Upper lobe of right lung (tissue), 1 donor: ENCODE measurements at places on chromosomes 3 and 15. TPM values are rescaled to one million over a fixed set of nuclear protein-coding genes. Genes with fewer than 3 reads are reported as not detected.

DNA sequence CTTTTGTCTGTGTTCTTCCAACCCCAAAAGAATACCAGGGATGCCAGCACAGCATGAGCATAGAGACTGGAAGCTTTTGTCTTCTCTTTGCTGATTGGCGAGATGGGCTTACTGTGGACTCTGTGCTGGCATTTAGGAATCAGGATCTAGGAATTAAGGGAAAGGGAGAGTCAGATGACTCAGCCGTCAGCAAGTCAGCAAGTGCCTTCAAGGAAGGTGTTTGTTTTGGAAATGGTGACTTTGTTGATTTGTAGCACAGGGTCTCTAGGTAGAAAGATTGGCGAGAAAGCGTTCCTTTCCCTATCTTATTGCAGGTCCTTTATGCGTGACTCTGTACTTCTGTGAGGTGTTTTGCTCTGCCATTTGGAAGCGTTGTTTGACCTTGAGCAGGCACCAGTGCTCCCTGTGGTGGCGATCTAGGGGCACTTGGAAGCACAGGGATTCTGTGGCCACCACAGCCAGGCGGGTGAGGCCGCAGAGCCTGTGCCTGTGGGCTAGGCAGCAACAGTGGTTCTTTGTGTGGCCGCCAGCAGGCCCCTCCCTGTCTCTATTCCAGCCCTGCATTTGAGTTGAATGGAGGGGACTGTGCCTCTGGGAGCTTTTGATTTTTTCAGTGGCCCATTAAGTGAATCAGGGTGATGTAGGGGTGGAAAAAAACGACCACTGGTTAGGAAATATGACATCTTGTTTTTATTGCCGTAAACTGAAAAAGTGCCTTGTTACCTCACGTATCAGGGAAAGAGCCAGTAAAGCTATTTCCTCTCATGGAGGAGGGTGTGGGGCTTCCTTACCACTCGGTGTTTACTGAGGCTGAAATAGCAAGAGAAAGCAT, 19.0 kb downstream of the FAN1 start:
- no peaks in the 10 kb centered on the region for H3K27me3 ChIP-seq
- H3K36me3 ChIP-seq, result peaks cover 96% of the 10 kb centered on the region
- DNase-seq, result no peak
- no peaks in the 10 kb centered on the region for H3K4me1 ChIP-seq
- H3K4me3 ChIP-seq, result no peak overlapping the region
- H3K27ac ChIP-seq, result no peak overlapping the region

TRIM71 gene
- 2.2 TPM for total RNA-seq

DNA sequence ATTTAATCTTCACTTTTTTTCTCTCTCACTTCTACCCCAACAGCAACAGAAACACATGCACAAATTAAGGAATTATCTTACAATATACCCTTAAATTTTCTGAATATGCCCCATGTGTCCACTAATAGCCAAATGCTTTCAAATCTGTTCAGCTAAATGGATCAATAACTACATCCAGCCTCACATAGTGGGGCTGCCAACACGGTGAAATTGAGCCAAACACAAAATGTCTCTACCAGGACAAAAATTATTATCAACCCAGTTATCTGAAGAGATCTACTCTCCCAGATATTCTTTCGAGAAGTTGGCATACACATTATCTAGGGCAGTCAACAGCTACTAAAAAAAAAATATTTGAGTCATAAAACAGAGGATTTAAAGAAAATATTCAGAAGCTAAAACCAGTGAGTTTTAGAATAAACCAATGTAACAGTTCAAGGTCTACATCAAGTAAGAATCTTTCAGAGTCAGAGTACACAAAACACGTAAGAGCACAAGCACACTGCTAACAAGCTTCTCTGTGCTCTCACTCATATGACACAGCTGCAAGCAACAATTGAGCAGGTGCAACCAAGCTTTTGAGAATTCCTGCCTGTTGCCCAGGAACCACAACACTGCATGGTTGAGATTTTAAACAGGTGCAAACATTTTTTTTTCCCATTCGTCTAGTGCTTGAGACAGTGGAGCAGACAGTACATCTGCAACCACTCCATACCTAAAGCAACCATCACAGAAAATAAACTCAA, 247.7 kb downstream of the ZBTB20 start:
- no peak overlapping the region for H3K4me3 ChIP-seq
- no peak for DNase-seq
- H3K27me3 ChIP-seq, result no peaks in the 10 kb centered on the region
- peaks cover 9% of the 10 kb centered on the region for H3K4me1 ChIP-seq
- H3K27ac ChIP-seq, result peak overlapping the region; percentile 77

DNA sequence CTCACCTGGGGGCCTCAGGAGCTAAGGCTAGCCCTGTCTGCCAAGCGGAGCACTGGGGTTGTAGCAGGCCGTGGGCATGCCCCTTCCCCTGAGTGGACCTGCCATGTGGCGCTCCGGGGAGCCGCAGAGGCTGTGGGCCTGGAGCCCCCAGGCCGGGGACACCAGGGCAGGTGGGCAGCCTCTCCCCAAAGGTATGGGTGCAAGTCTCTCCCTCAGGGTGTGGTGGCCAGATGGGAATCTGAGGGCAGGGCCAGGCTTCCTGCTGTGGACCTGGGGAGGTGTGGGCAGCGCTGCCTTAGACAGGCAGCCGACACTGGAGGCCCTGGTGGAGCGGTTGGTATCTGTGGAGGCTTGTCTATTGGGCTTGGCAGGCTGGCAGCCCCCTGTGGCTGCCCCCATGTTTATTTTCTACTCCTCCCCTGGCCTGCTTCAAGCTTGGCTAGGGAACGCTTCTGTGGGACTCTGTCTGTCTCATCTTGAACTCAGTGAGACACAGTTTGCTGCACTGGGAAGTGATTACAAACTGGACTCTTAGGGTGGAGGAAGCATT, 5.9 kb downstream of the ACVR2B start:
- peaks cover 49% of the 10 kb centered on the region for H3K4me1 ChIP-seq
- H3K4me3 ChIP-seq, result peak overlapping the region; percentile 28
- no peak for DNase-seq
- H3K27ac ChIP-seq, result peak overlapping the region; percentile 48
- H3K27me3 ChIP-seq, result no peaks in the 10 kb centered on the region

DNA sequence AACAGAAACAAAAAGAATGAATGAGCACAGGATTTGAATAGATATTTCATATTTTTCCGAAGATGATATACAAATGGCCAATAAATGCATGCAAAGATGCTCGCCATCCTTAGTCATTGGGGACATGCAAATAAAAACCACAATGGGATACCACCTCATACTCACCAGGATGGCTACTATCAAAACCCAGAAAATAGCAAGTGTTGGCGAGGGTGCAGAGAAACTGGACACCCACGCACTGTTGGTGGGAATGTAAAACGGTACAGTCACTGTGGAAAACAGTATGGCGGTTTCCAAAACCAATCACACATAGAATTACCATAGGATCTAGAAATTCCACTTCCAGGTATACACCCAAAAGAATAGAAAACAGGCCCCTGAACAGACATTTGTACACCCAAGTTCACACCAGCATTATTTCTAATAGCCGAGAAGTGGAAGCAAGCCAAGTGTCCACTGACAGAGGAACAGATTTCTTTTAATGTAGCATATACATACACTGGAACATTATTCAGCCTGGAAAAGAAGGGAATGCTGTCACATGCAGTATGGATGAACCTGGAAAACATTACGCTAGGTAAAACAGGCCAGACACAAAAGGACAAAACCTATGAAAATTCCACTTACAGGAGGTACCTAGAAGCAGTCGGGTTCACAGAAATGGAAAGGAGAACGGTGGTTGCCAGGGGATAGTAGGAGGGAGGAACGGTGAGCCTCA, 3.6 kb downstream of the RNF168 start:
- H3K27ac ChIP-seq, result no peak overlapping the region
- peaks cover 12% of the 10 kb centered on the region for H3K36me3 ChIP-seq
- peak overlapping the region; percentile 92 for H3K4me3 ChIP-seq
- peaks cover 20% of the 10 kb centered on the region for H3K4me1 ChIP-seq
- H3K27me3 ChIP-seq, result no peaks in the 10 kb centered on the region
- no peak for DNase-seq

CASR gene
- 0.20 TPM for total RNA-seq
